ENCODE measurements at places on chromosomes 3 and 15.
A peak's percentile ranks its signal among the peaks of the same experiment; 100 is the strongest.

DNA sequence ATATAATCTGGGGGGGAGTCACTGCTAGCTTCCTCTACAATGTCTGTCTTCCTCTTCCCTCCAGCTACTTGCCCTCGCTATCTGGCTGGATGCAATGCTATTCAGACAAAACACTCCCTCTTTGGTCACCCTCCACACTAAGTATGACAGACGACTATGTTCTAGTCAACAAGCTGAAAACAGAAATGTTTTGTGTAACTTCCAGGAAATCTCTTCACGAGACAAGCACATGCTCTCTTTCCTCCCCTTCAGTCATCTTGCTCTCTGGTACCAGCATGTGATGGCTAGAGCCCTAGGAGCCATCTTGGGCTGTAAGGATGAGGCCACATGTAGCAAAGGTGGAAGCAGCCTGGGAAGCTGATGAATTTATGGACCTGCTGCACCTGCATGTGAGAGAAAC lies 151.3 kb downstream of the ARRDC4 start:
- DNase-seq, result no peak

DNA sequence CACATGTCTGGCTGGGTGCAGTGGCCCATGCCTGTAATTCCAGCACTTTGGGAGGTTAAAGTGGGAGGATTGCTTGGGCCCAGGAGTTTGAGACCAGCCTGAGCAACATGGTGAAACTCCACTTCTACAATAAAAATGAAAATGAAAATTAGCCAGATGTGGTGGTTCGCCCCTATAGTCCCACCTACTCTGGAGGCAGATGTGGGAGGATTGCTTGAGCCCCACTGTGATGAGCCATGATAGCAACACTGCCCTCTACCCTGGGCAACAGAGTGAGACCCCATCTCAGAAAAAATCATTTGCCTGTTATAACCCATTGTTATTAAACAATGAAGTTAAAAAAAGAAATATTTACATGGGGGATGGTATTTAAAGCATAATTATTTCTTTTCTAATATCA lies 240.1 kb upstream of the ZPLD1 start:
- no peak for DNase-seq

GRCh38 chr3:190514413-190515153 lies 698 bp downstream of the IL1RAP start:
- no peak for DNase-seq

DNA sequence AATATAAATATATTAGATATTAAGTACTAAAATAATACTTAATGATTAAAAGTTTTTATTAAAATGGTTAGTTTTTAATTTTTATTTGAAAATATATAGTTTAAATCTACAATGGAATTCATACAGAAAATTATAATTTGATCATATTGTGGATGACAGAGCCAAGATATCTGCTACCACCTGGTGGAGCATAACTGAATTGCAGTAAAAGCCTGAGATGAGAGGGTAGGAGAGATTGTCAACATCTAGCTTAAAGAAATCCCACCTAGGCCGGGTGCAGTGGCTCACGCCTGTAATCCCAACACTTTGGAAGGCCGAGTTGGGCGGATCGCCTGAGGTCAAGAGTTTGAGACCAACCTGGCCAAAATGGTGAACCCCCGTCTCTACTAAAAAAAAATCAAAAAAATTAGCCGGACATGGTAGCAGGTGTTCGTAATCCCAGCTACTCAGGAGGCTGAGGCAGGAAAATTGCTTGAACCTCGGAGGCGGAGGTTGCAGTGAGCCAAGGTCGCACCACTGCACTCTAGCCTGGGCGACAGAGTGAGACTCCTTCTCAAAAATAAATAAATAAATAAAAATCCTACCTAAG lies 25.1 kb upstream of the CSTA start:
- no peak for DNase-seq

DNA sequence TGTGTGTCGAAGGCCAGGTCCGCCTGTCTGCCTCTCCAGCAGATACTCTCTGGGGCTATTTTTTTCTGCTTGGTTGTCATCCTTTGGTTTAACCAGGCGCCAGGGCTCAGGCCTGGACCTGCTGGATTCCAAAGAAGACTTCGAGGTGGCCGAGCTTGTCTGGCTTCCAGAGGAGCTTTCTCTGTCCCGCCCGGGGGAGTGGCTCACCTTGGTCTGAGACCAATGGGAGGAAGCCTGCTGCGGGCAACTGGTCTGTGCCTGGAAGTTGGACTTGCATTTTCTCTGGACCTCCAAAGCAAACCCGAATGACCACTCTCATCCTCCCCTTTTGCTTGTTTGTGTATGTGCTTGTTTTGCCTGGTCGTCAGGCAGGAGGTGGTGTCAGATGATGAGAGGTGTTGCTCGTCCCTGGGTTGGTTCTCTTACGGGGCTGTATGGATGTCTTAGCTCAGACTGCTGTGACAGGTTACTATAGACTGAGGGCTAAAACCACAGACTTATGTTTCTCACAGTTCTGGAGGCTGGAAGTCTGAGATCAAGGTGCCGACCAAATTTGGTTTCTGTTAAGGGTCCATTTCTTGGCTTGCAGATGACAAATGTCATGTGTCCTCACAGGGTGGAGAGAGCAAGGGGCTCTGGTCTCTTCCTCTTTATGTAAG lies 19.3 kb downstream of the IGF1R start:
- DNase-seq, result no peak

- DNase-seq, result peak; percentile 72
Measured at GRCh38 chr3:99751649-99752048, 66.0 kb upstream of the CMSS1 start.

Data from HS-5 (cell line).